ENCODE measurements at places on chromosomes 6 and 20. TPM values are rescaled to one million over a fixed set of nuclear protein-coding genes. Genes with fewer than 3 reads are reported as not detected.

DNA sequence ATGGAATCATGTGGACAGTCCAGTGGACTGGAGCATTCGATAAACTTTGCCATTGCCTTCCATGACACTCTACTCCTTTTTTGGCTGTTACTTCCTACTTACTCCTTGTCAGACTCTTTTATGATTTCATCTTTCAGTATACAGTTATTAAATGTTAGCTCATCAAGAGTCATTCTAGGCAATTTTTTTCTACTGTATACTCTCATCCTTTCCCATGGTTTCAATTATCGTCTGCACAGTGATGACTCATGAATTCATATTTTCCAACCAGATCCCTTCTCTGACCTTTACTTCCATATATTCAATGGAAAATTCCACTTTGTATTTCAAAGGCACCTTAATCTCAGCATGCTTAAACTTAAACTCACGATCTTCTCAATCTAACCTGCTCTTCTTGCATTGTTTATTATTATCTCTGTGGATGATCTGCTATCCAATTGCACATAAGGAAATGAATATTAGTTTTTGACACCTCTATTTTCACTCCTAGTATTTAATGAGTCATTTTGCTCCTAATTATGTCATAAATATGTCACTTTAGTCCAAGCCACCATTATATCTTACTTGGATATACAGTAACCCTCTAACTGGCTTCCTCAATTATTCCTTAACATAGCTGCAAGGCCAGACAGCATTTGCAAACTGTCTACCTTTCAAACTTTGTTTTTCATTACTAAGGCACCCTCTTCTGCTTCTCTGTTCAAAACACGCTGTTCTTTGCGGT lies 427.5 kb downstream of the PHF3 start:
- H3K4me3 ChIP-seq: no peak overlapping the region
- H3K27me3 ChIP-seq: no peaks in the 10 kb centered on the region
- no peaks in the 10 kb centered on the region for H3K4me1 ChIP-seq
- DNase-seq: no peak
- no peak overlapping the region for H3K27ac ChIP-seq

- no peaks in the 10 kb centered on the region for H3K27me3 ChIP-seq
- H3K4me3 ChIP-seq: no peak overlapping the region
Measured at GRCh38 chr6:69994251-69994650, 127.9 kb downstream of the COL19A1 start.

GRCh38 chr6:122714059-122714458 lies 65.5 kb upstream of the FABP7 start:
- H3K27me3 ChIP-seq: no peaks in the 10 kb centered on the region
- H3K4me1 ChIP-seq: peaks cover 6% of the 10 kb centered on the region
- no peak overlapping the region for H3K27ac ChIP-seq
- no peak overlapping the region for H3K4me3 ChIP-seq
- no peaks in the 10 kb centered on the region for H3K36me3 ChIP-seq

DNA sequence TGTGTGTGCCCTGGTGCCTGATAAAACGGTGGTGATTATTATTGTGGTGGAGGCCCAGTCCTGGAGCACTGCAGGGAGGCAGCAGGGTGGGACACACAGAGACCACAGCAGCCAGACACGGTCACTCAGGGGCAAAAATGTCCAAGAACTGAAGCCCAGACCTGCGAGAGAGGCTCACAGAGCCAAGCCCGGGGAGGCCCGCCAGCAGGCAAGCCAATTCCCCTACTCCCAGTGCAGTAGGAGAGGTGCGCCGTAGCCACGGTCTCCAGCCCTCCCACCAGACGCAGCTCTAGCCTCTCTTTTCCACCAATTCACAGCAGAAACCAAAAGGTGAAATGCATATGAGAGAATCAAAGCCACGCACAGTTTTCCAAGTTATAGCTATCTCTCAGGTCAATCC lies 179.4 kb upstream of the TAB2 start:
- H3K27ac ChIP-seq: no peak overlapping the region
- H3K27me3 ChIP-seq: no peaks in the 10 kb centered on the region
- H3K36me3 ChIP-seq: no peaks in the 10 kb centered on the region
- H3K4me1 ChIP-seq: peaks cover 9% of the 10 kb centered on the region

GRCh38 chr6:146357578-146358430 lies 185.8 kb upstream of the RAB32 start:
- H3K36me3 ChIP-seq: no peaks in the 10 kb centered on the region
- H3K27me3 ChIP-seq: no peaks in the 10 kb centered on the region
- DNase-seq: no peak
- H3K4me3 ChIP-seq: no peak overlapping the region
- H3K4me1 ChIP-seq: no peaks in the 10 kb centered on the region

GRCh38 chr6:79608334-79609224 lies 22.6 kb upstream of the SH3BGRL2 start:
- no peaks in the 10 kb centered on the region for H3K4me1 ChIP-seq
- H3K27me3 ChIP-seq: no peaks in the 10 kb centered on the region
- H3K27ac ChIP-seq: no peak overlapping the region
- no peaks in the 10 kb centered on the region for H3K36me3 ChIP-seq
- H3K4me3 ChIP-seq: no peak overlapping the region

DNA sequence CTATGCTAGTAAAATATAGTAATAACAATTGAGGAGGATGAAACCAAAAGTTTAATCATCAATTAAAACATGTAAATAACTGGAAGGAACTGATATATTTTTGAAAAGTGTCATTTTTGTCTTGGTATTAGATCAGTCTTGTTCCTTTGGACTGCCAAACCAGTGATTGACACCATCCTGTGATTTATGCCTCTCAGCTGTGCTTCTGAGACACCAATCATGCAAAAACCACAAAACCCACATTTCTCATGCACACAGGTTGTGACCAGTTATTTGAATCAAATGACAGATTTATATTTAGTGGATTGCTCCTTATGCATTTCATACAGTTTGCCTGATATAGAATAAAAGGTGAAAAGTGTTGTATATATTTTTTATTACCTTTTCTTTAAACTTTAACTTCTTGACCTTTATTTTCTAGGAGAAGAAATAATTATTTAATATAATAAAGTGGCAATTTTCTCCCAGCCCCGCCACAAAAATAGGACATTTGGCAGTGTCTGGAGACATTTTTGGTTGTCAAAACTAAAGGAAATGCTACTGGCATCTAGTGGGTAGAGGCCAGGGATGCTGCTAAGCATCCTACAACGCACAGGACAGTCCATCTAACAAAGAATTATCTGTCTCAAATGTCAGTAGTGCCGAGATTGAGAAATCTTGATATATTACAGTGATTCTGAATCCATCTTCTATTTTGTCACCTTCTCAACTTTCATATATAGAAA lies 383.6 kb downstream of the BCKDHB start:
- H3K27ac ChIP-seq: no peak overlapping the region
- no peak overlapping the region for H3K4me3 ChIP-seq
- H3K27me3 ChIP-seq: no peaks in the 10 kb centered on the region

DNA sequence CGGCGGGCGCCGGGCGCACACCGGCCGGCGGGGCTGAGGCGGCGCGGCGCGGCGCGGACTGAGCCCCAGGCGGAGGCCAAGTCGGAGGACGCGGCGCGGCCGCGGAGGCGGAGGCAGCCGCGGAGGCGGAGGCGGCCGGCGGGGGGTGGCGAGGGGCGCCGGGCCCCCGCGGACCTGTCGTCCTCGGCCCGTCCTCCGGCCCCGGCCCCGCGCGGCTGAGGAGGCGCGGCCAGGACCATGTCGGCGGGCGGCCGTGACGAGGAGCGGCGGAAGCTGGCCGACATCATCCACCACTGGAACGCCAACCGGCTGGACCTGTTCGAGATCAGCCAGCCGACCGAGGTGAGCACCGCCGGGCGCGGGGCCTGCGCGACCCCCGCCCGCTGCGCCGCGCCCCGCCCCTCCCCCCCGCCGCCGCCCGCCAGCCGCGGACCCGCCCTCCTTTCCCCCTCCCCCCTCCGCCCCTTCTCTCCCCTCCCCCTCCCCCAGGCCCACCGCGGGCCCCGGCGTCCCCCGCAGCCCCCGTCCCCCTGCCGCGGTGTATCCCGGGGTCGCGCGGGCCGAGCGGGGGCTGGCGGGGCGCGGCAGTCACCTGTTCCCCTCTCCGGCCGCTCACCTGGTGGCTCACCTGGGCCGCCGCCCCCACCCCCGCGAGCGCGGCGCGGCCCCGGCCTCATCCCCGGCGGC lies at the start of gene AFDN:
Gene AFDN, plus strand, starts transcription at position 16 of the 687 bp plus-strand sequence. Its CDS starts 222 bp downstream, at position 238.
- peaks cover 24% of the 10 kb centered on the region for H3K4me1 ChIP-seq
- no peak for DNase-seq
- H3K27ac ChIP-seq: no peak within 1 kb of the TSS
- H3K4me3 ChIP-seq: peak within 1 kb of the TSS; percentile 75

GRCh38 chr6:94175465-94175864 lies 756.1 kb upstream of the EPHA7 start:
- H3K4me3 ChIP-seq: no peak overlapping the region
- H3K27me3 ChIP-seq: no peaks in the 10 kb centered on the region
- DNase-seq: no peak
- no peak overlapping the region for H3K27ac ChIP-seq

GRCh38 chr20:23334111-23334510 lies 16.5 kb upstream of the NXT1 start:
- no peaks in the 10 kb centered on the region for H3K36me3 ChIP-seq
- no peaks in the 10 kb centered on the region for H3K27me3 ChIP-seq
- no peak for DNase-seq
- peaks cover 12% of the 10 kb centered on the region for H3K4me1 ChIP-seq
- H3K4me3 ChIP-seq: no peak overlapping the region

DNA sequence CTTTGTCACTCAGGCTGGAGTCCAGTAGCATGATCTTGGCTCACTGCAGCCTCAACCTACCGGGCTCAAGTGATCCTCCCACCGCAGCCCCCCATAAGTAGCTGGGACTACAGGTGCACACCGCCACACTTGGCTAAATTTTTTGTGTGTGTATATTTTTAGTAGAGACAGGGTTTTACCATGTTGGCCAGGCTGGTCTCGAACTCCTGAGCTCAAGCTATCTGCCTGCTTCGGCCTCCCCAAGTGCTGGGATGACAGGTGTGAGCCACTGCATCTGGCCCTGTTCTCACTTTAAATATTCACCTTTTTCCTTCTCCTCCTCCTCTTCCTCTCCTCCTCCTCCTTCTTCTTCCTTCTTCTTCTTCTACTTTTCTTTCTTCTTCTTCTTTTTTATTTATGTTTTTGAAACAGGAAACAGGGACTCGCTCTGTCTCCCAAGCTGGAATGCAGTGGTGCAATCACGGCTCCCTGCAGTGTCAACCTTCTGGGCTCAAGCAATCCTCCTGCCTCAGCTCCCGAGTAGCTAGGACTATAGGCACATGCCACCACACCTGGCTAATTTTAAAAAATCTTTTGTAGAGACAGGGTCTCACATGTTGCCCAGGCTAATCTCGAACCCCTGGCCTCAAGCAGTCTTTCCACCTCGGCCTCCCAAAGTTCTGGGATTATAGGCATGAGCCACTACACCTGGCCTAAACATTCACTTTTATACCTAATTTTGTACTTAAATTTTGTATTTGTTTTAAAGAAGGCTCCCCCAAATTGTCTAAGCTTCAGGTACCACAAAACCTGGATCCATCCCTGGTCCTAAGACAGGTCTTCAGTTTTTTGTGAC lies 47.2 kb upstream of the NCOA3 start:
- no peak overlapping the region for H3K27ac ChIP-seq
- no peak overlapping the region for H3K4me3 ChIP-seq
- no peaks in the 10 kb centered on the region for H3K36me3 ChIP-seq
- no peaks in the 10 kb centered on the region for H3K27me3 ChIP-seq
- no peak for DNase-seq

DNA sequence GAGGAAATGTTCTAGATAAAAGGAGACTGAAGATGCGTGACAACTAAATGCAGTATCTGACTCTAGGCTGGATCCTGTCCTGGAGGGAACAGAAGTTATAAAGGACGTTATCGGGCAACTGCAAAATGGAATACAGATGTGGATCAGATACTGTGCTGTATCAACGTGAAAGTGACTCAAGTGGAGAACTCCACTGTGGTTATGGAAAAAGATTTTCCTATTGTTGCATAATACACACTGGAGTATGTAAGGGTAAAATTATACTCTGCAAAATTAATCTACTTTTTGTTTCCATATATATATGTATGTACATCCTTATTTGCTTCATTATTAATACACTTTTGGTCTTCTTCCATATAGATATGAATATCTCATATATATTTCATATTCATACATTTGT lies 654.0 kb downstream of the QKI start:
- H3K4me3 ChIP-seq: no peak overlapping the region
- DNase-seq: no peak
- H3K27me3 ChIP-seq: peaks cover 2% of the 10 kb centered on the region

DNA sequence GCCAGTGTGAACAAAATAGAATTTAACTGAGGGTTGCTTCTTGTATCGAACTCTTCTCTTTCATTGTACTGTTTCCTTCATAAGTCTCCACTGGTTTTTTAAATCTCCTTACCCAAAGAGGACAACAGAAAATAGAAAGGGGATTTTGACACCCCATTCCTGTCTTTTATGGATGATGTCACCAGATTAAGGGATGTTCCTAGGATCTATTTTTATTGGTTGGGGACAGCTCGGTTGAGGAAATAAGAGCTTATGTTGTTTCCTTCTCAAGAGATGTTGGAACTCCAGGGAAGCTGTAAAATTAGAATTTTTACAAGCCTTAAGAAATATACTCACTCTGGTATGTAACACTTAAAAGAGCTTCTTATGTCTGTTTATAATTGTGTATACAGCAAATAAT lies 171.5 kb downstream of the PHF3 start:
- H3K4me1 ChIP-seq: no peaks in the 10 kb centered on the region
- no peak overlapping the region for H3K27ac ChIP-seq

- H3K27ac ChIP-seq: no peak overlapping the region
- no peak for DNase-seq
- H3K36me3 ChIP-seq: peaks cover 34% of the 10 kb centered on the region
- H3K4me3 ChIP-seq: no peak overlapping the region
- H3K4me1 ChIP-seq: no peaks in the 10 kb centered on the region
Measured at GRCh38 chr20:47326658-47327268, 29.7 kb downstream of the ZMYND8 start.

DNA sequence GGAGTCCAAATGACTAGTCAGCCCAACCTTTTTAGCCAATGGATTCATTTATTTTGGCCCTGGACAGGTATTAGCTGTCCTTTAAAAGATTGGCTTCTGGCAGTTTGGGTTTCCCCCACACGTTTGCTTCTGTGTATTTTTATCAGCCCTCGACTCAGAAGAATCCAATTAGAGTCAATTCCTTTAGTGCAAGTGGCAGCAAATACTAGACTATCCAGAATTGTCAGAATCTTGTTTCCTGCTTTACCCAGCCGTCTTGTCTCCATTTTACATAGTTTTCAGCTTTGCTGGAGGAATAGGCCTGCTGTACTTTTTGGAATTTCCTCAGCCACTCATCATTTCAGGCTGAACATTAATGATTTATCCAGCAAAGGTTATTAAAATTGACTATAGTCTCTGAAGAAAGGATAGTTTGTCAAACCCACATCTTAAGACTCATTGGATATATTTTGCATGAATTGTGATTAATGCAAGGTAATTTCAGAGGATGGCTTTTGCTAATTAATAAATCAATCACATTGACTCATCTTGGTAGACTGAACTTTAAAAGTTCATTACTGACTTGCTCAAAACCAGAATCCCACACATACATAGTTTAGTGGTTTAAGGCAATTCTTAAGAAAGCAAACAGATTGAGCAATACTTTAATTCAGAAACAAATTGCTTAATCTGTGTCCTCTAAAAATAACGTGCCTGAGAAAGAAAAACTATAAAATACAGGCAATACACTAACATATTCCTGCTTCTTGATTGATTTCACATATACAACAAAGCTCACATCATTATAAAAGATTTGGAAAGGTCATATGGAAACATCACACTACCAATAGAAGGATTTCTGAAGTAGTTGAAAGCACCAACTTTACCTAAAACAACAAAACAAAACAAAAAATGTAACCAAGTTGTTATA lies 62.9 kb upstream of the ZNF217 start:
- no peaks in the 10 kb centered on the region for H3K36me3 ChIP-seq
- H3K4me3 ChIP-seq: no peak overlapping the region
- no peaks in the 10 kb centered on the region for H3K27me3 ChIP-seq
- H3K4me1 ChIP-seq: peaks cover 75% of the 10 kb centered on the region

The CCN6 gene
- not detected for total RNA-seq

The DDX27 gene
- 74.6 TPM for total RNA-seq

The SPEF1 gene
- total RNA-seq: not detected

The SGK2 gene
- total RNA-seq: 1.7 TPM

Measured in B cell (primary cell).